ENCODE measurements at places on chromosomes 3 and 15. TPM values are rescaled to one million over a fixed set of nuclear protein-coding genes. Genes with fewer than 3 reads are reported as not detected.

GRCh38 chr15:92104072-92104471 is 250.6 kb downstream of the SLCO3A1 start:
- no peak for ATAC-seq

Gene SAMD7
- total RNA-seq = 0.19 TPM

Gene TP63
- 0.81 TPM for total RNA-seq

Gene SKIC8
- 67.6 TPM for total RNA-seq

Gene CHL1
- total RNA-seq = 0.46 TPM

Gene ANKRD34C
- 0.24 TPM for total RNA-seq

DNA sequence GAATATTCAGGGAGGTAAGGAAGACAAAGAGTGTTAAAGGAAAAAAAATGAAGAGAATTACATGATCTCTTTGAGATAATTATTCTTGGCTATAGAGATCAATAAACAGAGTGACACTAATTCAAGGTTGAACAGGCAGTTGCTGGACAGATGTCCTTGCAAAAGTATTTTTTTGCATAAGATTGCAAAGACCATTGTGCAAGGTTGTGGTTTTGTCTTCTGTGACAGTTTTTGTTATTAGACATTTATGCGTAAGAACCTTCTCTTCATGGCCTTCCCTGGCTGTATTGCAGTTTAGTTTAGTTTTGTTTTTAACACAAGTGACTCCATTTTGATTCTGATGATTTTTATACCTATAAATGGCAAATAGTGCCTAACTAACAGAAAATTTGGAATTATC is 682.8 kb upstream of the ARPP21 start:
- no peak for ATAC-seq

DNA sequence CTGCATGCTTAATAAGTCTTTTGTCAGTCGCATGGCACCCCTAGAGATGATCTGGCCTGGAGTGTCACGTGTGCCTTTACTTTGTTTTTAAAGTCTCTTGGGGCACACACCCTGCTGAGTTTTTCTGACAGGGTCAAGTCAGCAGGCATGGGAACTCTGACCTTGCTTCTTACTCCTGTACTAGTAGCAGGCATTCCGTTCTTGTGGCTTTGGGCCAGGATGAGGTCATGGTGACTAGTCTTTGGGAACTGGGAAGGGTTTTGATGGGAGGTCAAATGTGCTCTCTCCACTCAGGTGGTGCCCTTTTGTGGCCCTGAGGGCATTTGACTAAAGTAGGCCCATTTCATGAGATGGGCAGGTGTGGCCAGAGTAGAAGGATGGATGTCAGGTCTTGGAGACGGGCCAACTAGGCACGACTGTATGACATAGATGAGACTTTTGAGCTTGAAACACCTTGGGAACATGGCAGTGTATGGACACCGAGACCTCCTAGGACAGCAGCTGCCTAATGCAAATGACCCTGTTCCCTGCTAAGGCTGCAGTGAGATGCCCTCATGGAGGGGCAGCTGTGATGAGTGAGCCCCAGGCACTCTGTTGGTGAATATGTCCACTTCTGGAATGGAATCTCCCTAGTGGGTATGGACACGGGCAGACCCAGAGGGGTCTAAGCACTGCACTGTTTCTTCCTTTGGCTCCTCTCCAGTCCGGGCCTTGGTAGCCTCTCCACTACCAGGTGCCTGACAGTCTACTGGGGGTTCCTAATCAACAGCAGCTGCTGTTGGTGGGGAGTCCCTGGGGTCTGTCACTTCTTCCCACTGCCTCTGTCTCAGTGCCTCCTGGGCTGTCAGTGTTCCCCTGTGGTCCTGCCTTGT is 16.4 kb downstream of the SRPRB start:
- ATAC-seq = no peak

- no peak for ATAC-seq
Observed at GRCh38 chr3:127710155-127710941, 37.6 kb downstream of the ABTB1 start.

- ATAC-seq = no peak
Observed at GRCh38 chr15:48553559-48553958, 92.0 kb downstream of the FBN1 start.

DNA sequence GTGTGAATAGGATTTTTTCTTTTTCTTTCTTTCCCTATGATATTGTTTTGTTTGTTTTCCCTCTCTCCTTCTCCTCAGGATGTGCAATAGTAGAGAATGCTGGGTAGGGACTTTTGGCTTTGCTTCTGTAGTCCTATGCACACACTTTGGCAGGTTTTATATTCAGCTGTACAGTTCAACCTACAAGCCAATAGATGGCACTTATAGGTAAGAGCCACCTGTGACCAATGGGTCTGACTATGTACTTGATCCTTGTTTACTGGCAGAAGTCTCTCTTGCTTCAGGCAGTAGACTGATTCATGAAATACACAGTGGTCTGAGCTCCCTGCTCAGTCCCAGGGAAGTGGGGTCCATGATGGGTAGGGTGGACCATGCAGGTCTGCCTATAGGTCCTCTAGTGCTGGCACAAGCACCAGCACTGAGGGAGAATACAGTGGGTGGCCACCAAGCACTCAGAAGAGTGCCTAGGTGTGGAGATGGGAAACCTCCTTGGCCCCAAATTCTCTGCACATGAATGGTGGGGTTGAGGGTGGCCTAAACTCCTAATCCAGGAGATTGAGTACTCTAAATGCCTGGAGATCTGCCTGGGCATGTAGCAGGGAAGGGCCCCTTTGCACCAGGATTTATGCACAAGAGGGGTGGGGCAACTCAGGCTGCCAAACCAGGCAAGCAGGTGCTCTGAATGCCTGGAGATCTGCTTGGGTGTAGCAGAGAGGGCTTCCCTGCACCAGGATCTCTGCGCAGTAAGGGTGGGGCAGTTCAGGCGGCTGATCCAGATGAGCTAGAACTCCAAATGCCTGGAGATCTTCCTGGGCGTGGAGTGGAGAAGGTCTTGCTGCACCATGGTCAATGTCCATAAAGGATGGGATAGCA is 176.1 kb downstream of the DOCK3 start:
- peak; percentile 93 for ATAC-seq

- ATAC-seq = peak; percentile 1
Observed at GRCh38 chr3:194315965-194316361, 35.2 kb downstream of the CPN2 start.

DNA sequence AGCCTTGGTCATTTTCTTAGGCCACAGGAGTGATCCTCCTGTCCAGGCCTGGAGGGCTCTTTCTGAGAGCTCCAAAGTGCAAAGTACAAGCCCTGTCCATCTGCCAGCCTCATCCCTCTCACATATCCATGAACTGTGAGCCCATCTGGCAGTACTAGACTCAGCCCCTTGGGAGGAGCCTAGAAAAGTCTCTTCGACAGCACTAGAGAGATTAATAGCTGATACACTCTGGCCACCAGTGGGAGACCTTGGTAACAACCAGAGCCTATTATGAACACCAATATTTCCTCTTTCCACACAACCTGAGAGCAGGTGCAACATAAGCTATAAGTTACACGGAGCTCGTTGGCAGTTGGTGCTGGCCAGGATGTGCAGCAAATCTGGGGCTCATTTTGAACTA is 59.5 kb upstream of the DCLK3 start:
- ATAC-seq = peak; percentile 70

DNA sequence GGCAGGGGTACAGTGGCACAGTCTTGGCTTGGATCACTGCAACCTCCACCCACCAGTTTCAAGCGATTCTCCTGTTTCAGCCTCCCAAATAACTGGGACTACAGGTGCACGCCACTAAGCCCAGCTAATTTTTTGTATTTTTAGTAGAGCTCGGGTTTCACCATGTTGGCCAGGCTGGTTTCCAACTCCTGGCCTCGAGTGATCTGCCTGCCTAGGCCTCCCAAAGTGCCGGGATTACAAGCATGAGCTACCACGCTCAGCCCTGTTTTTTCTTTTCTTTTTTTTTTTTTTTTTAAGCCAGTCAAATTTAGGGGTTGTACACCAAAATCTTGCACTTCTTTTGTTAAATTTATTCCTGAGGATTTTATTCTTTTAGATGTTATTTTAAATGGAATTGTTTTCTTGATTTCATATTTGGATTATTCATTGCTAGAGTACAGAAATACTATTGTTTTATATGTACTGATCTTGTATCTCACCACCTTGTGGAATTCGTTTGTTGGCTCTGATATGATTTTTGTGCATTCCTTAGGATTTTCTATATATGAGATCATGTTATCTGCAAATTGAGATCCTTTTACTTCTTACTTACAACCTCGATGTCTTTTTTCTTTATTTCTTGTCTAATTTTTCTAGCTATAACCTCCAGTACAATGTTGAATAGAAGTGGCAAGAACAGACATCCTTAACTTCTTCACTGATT is 65.6 kb downstream of the ZNF609 start:
- ATAC-seq = no peak

Measured in motor neuron (in vitro differentiated cells).